CD4-positive, alpha-beta T cell (primary cell): ENCODE measurements at places on chromosomes 4 and X. TPM values are rescaled to one million over a fixed set of nuclear protein-coding genes. Genes with fewer than 3 reads are reported as not detected.

The ERAS gene
- not detected for total RNA-seq

DNA sequence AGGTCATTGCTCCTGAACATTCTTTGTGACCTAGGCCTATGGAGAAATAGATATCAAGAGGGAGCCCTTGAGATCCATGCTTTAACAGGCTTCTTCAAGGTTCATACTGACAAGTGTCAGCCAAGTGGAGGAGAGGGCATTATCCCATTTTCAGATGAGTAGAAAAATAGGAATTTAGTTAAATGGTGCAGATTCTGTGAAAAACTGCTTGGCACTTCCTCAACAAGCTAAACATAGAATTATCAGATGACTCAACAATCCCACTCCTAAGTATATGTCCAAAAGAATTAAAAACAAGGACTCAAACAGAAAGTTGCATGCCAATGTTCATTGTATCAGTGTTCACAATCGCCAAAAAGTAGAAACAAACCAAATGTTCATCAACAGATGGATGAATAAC, 43.8 kb upstream of the KCNIP4 start:
- DNase-seq, result no peak

DNA sequence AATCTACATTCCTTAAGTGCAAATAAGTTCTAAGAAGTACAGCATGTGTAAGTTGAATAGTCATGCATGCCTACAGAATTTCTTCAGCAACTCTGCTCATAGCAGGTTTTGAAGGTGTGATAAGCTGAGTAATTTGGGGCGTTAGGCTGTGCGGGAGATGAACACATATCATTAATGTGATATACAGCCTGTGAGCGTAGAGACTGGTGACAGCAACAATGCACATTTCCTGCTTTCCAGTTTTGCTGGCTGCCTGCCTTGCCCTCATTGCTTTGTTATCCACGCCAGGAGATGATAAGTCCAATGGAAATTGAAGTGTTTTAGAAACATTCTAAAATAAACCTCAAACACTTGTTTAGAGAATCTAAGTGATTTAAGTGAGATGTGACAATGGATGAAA, 1709.4 kb downstream of the ARAP2 start:
- DNase-seq, result no peak

- no peak for DNase-seq
Observed at GRCh38 chr4:37960679-37961450, 667 bp downstream of the PTTG2 start.

The RAB33A gene
- total RNA-seq, result 14.8 TPM

The DOCK11 gene
- total RNA-seq, result 70.3 TPM

GRCh38 chrX:21702725-21703124, 44.6 kb upstream of the KLHL34 start:
- no peak for DNase-seq

DNA sequence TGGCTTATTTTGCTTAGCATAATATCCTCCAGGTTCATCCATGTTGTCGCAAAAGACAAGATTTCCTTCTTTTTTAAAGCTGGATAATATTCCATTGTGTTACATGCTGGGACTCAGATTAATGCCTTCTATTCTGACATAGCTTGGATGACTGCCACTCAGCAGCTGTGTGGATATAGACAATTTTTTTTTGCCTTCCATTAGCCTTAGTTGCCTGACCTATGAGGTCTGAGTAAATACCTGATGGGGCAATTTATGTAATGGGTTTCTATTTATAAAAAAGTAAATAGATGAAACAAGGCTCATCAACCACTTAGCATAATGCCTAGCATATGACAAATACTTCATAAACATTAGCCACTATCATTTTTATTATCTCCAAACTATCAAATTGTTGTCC, 515.4 kb downstream of the ZNF674 start:
- no peak for DNase-seq
